ENCODE measurements at places on chromosomes 12 and 14.

DNA sequence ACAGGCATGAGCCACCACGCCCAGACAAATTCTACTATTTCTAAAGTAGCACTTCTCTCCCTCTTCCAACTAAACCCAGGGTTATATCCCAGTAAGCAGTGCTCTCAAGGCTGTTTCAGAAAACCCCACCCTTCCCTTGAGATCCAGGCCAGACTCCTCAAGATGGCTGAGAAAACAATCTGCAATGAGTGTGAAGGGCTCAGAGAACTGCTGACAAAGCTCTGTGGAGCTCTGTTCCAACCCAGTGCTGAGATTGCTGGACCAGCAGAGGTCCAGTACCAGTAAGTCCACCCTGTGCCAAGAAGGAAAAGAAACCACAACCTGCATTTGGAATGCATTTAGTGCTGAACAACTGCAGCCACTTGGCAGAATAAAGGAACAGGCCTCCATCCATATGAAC lies 3.7 kb upstream of the IFFO1 start:
- no peak for DNase-seq

DNA sequence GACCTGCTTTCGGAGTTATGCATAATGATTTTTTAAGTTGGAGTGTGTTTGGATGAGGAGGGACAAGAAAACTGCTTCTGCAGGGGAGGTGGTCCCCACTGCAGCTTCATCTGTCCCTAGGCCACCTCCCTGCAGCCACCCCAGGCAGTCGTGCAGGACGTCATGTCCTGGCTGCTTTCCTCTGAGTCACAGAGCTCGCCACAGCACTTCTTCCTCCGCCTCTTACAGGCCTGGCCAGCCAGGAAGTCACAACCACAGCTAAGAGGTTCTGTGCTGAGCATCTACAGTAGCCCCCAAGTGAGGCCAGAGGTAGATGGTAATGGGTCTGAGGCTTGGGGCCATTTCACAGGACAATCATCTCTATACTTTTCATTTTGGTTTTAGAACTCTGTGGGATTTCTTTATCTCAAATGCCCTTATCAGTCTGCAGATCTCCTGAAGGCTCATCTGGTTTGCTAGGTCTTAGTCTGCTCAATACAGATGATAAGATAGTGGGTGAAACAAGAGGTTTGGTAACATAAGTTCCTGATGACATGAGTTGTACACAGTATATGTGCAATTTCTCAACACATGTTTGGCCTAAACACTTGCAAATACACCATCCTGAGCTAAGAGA lies 106.4 kb downstream of the ARF6 start:
- DNase-seq: peak; percentile 46

DNA sequence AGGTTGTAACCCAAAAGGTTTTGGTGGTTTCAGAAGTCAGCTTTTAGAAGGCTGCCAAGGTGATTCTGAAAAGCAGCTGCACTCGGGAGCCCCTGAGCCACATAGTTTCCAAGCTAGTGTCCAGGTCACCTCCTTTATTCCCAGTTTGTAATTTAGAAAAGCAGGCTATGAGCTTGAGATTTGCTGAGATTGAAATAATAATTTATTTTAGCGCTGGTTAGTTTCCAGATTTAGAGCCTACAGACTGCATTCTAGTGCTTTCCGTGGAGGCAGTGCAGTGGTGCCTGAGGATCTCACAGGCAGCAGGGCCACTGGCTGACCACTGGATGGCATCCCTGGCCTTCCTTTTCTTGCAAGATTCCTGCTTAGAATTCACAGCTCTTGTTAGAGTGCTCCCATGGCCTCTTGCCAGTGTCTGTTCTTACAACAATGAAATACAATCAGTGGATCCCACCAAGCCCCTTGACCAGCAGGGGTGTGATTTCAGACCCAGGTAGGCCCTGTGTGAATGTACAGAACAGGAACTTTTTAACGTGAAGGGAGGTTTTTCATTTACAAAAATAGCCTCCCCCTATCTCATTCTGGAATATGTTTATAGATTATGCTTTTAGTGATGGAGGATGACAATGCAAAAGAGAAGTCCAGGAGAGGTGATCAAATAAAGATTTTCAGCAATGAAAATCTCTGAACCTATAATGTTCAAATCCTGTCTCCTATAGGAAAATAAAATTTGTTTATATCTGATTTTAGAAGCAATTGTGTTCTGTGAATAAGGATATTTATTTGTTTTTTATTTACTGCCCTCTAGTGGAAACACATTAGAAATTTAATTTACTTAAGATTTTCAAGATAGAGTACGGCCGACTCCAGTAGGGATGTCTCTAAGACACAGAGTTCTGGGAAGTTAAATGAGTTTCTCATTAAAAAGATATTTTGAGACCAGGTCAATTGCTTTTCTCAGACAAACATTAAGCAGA lies 362.1 kb upstream of the STXBP6 start:
- DNase-seq: no peak

- DNase-seq: no peak
Observed at GRCh38 chr14:78486081-78486480, 315.9 kb downstream of the NRXN3 start.

DNA sequence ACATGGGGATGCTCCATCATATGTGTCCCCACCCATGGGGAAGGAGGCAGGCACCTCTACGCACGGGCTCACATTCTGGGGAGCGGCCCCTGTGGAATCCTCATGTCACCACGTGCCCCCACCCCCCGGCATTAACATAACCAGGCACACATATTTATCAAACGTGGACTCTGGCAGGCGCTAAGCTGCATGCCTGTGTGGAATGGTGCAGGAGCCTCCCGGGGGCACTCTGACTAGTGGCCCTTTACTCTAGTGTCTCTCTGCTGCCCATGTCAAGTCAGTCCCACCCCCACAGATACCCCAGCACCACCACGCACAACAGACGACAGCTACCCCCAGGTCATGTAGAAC lies 66.1 kb downstream of the CCDC88C start:
- DNase-seq: no peak

DNA sequence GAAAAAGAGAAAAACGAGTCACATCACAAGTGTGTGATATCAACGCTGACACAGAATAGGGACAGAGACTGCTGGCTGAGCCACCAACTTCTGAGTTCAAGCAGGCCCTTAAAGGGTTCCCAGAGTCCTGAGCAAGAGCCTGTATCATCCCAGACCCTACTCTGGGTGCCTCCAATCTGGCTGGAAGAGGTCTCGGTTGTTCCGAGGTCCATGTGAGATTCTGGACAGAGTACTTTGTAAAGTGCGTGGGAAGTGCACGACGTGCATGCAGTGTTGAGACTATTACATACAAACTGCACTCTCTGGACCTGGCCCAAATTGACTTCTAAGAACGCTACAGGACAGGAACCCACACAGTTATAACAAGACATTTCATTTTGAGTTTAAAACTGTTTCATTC lies 40.6 kb downstream of the MOK start:
- DNase-seq: no peak

- DNase-seq: no peak
Observed at GRCh38 chr12:108935159-108935763, 55.4 kb downstream of the DAO start.

DNA sequence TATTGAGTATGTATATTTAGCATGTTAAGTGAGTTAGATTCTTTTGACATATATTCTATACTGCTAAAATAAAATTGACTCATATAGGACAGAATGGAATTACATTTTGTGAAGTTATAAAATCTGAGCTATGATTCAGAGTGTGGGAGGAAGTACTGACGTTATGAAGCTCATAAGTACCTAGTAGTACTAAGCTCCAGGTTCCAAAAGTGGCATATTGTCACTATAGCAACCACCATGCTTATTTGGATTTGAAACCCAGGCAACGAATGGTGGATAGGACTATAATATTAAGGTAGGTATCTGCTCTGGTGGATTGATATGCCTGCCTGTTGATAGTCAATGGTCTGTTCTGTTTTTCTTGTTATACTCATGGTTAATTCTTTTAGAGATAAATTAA lies 2.2 kb upstream of the FBXO33 start:
- DNase-seq: no peak

DNA sequence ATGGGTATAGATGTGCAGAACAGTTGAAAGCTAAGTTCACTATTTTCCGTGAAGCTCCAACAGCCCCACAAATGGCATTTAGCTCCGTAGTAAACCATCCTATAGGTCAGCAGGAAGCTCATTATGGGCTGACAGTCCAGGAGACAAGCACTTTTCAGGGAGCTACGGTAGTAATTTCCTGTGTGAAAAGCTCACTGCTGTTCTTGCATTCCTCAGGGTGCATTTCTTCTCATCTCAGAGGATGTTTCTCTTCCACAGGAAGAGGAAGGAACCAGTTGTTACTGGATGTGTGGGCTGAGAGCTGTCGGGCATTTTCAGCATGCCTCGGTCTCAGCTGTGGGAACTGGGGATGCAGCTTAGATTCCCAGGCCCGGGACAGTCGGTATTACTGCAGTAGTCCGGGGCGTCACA lies 72.8 kb downstream of the GALNT4 start:
- no peak for DNase-seq

GRCh38 chr12:89092297-89092696 lies 260.0 kb downstream of the DUSP6 start:
- DNase-seq: no peak

- DNase-seq: no peak
Observed at GRCh38 chr12:107894589-107894988, 120.1 kb downstream of the ASCL4 start.

Data from stimulated activated CD4-positive, alpha-beta T cell treated with anti-CD3 and anti-CD28 coated beads, Interleukin-1b, Interleukin-23, amount 100 ng/mL, for 1 hour (primary cell).